Progenitor cell of endocrine pancreas (in vitro differentiated cells): ENCODE measurements at places on chromosomes 1 and 21.
A peak's percentile ranks its signal among the peaks of the same experiment; 100 is the strongest.

- DNase-seq, result no peak
Measured at GRCh38 chr21:34761758-34762330, 93.0 kb downstream of the CLIC6 start.

DNA sequence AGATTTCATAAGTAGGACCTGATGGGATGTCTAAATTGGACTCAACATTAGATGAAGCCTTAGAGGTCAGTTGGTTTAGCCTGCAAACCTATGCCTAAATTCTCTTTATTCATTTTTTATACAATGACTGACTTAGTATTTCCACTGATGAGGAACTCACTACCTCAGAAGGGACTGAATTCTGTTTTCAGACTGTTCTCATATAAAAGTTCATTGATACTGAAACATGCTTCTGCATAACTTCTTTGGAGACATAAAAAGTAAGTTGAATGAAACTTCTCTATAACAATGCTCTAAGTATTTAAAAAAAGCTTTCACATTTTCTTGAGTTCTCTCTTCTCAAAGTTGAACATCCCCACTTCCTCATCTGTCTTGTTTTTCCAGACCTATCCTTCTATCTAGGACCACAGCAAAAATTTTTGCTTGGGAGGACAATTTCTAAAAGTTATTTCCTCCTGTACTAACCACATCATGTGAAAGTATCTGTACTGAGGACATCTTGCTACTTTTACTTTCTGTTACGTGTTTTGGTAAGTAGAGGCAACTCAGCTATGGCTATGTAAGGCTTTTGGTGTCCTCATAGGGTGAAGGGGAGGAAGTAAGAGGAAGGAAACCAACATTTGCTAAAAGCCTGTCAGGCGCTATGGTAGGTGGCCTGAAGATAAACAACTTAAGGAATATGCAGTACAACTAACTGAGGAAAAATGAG is 64.1 kb downstream of the USP24 start:
- no peak for DNase-seq

DNA sequence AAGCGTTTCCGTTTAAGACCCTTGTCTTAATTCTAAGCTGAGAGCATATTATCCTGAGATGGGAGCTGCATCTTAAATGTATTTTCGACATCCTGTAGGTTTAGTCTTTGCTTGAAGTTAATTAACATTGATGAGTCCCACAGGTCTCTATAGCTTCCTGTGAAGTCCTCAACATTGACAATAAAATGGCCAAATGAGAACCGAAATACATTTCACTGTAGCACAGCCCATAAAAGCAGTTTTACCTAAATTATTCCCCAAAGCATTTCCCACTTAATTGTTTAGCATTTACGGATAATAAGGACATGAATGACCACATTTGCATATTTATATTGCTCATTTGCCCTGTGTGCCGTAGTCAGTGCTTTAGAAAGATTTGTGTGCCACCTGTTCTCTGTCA is 116.4 kb downstream of the CRB1 start:
- DNase-seq, result no peak

GRCh38 chr1:178038372-178038771 is 55.5 kb upstream of the RASAL2 start:
- DNase-seq, result no peak

DNA sequence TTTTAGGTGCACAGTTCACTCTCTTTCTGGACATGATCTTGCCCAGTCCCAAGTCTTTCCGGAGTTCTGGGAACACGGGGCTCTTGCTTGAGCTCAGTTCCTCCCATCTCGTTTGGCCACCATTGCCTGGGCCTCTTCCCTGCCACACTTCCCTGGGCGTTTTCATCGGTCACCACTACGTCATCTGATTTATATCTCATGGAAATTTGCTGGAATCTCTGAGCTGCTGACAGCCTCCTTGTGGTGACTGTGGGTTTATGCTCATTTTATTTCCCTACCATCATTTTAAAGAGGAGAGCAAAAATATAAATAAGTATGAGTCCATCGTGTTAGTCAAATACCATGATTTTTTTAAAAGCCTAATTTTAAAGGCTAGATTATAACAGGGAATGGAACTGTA is 449.1 kb upstream of the KAZN start:
- no peak for DNase-seq

DNA sequence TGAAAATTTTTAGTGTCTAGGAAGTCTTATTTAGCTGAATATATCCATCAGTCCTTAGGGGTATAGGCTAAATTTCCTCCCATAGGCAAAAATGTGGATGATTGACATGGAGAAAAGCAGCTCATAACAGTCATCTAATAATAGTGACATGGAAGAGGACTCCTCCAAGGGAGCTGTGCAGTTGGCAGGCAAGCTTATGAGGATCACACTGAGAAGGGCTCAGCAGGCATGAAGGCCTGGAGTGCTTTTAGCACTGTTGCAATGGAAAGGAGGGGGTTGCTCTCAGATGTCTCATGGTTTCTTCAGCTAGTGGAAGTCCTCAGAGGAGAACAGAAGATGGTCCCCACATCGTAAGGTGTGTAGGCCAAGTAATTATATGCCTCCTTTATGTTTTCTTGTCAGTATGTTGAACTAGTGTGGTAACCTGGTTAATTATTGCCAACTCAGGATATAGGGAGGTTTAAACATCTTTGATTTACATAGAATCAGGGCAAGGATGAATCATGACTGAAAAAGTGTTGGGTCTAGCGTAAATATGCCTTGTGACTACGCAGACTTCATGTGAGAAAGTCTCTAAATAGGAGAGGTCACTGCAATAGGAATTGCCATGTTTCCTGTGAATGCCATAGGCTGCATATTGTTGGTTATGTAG is 18.9 kb downstream of the VN1R5 start:
- no peak for DNase-seq

DNA sequence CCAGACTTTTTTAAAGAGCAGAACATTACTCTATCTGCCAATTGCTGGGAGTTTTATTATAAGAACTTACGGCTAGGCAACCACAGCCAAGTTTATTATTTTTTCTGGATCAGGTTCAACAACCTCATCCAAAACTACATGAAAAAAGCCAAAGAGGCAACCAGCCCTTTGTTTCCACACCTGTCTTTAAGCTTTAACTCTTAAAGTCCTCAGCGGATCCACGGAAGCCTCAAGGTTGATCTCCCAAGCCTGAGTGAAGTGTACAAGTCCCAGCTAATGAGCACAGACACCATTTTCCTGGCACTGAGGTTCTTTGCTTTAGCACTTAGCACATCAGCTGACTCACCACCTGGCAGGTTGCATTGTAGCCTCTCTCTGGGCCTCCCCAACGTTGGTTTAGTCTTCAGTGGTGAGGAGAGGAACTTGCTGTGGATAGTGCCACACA is 143.1 kb downstream of the TGFBR3 start:
- DNase-seq, result no peak

- DNase-seq, result no peak
Measured at GRCh38 chr1:18011703-18012102, 95.9 kb upstream of the IGSF21 start.

- no peak for DNase-seq
Measured at GRCh38 chr1:167517535-167518330, 596 bp downstream of the CD247 start.

DNA sequence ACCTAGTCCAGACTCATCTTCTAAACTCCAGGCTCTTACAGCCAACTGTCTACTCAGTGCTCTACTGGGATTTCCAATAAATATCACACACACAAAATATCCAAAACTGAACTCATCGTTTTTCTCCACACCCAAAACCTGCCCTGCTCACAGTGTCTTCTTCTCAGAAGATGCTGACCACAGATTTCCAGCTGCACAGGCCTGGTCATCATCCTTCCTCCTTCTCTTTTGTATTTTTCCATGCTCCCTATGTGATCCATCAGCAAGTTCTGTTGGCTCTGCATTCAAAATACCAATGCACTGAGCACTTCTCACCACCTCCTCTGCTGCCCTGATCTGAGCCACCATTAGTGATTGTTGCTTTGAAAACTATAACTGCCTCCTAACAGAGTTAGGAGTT is 159.5 kb upstream of the KAZN start:
- DNase-seq, result no peak

- DNase-seq, result no peak
Measured at GRCh38 chr1:192311281-192311680, 5.5 kb upstream of the RGS21 start.

DNA sequence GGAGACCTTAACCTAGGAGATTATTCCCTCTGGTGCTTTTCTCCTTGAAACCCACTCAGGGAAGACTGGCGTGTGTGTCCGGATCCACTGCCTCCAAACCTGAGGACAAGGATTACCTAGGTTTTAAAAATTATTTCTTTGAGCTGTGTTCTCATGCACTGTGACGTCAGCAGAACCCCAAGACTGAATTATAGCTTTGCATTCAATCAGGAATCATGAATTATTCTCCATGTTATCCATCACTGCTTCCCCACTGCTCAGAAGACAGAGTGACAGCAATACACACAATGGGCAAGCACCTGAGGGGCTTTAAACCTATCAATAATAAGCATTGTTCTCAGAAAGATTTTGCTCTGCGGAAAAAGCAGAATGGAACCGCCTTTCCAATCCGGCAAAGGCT is 253.2 kb upstream of the FOXD3 start:
- no peak for DNase-seq

DNA sequence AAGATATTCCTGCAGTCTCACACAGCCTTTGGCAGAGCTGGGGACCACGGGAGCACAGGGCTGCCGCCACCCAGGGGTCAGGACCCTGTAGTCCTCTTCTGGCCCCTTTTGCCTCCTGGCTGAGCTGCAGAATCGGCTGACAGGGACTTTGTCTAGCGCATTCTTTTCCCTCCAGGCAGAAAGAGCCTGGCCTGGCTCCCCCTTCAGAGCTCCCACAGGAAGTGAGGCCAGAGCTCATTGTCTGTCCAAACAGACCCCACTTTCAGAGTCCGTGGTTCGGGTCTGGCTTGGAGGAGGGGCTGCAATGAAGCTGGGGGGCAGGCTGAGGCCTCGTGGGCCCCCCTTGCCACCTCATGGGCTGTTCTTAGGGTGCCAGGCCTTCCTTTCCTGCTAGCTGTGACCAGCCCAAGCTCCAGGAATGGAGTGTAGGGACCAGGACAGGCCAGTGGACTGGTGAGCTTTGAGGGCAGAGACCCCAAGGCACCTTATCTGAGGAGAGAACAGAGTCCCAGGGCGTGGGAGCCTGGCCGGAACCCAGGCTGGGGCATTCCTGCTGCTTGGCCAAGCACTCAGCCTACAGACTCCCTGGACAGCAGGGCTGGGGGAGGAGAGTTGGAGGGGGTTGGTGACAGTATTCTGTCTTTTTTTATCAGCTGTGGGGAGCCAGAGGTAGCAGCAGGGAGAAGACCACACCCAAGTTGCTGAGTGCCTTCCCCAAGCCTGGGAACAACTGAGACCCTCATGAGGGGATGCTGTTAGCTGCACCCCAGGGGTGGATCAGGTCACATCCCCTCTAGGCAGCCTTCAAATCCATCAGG is 4.7 kb downstream of the CELSR2 start:
- no peak for DNase-seq

DNA sequence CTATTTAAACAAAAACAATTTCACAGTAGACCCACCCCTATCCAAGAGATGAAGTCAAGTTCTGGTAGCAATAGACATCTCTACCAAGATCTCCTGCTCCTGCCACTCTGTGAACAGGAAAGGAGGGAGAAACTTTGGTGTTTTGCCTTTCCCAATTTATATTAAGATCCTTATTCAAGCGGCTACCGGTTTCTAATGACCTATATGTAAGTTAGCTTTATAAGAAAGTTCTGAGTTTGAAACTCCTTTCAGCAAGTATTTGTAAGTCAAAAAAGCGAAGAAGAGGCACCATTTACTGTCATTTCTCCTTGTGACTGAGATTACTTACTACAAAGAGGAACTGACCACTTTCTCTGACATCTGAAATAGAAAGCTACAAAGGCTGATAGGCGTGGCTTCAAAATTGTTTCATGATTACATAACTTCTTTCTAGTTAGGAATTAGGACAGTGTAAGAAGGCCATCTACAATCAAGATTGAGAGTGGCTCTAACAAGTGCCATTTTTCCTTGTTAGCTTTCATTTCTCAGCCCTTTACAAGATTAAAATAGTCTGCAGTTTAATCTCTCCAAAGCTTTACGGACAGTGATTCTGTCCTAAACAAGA is at the start of gene MNDA:
Gene MNDA, plus strand, starts transcription at position 448 of the 604 bp plus-strand sequence. CDS start 10,803 bp downstream, outside the sequence.
- DNase-seq, result no peak

DNA sequence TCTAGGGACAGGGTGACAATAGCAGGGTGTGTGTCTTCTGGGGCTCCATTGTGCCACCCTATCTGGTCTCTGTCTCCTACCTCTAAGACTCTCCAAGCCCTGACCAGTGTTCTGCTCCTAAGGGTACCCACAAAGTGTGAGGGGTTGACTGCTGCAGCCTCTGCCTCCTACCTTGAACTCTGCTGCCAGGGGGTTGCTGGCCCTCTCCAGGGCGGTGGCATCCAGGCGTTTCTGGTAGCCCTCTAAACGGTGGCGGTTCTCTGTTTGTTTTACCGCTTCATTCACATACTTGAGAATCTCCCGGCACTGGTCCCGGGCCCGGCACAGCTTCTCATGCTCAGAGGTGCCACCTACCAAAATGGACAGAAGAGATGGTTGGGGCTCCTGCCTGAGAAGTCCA is 24.4 kb downstream of the LRRC71 start:
- DNase-seq, result no peak

DNA sequence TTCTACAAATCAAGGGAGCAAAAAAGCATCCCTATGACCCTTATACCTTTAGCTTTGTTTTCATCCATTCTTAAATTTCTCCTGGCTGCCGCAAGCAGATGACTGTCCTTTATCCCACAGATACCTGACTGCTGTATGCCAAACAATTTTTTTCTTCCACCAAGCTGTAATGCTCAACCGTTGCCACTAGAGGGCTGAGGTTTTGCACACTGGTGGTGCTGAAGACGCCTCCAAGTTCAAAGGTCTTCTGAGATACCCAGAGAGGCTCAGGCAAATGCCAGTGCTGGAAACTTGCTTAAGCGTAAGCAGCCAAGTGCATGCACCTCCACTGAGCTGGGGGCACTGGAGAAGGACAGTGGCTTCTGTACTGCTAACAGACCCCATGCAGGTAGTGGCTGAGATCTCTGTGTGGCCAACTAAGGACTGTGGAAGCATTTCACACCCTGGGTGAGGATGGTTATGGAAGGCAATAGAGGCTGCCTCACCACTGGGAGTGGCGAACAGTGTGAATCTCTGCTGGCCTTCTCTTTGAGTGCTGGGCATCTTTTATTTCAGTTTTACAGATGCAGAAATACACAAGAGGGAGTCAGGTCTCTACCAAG is 28.5 kb downstream of the CNIH3 start:
- DNase-seq, result peak; percentile 50
